DMS79 treated with DMSO at 0.1 percent for 48 hours (cell line): ENCODE measurements at places on chromosomes 2 and 18.

- no peak for DNase-seq
Measured at GRCh38 chr2:171307560-171307959, 126.2 kb downstream of the METTL8 start.

GRCh38 chr2:182585001-182585400 lies 131.1 kb upstream of the DNAJC10 start:
- DNase-seq, result no peak

DNA sequence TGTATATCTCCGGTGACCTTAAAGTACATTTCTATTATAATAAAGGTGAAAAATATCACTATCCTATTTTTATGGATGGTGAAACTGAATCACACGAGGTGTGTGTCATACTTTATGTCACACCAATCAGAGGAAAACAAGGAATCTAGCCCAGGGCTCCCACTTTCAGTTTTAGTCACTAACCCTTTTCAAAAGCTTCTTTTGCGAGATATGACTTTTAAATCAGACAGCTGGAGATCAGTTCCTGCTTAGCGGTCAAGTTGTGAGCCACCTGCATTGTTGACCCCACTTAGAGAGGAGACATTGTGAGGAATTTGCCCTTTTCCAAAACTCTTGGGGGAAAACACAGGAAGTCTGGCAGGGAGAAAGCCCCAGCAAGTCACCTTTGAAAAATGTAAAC lies 70.5 kb downstream of the CPS1 start:
- DNase-seq, result no peak

DNA sequence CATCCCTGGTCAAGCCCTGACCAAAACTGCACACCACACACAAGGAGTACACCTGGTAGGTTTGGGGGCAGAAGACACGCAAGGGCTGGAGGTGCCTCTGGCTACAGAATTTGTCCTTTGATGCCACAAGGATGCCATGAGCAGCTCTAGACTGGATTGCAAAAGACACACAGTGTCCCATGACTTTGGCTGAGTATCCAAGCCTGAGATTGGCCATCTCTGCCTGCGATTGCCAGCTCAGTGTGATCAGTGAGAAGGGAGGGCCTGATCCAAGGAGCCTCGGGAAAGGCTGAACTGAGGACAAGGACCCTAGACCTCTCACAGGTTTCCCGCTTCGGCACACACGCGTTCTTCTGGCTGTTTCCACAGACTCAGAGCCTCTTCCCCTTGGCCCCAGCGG lies 60.0 kb upstream of the FOSL2 start:
- DNase-seq, result no peak

- DNase-seq, result no peak
Measured at GRCh38 chr2:10078704-10079265, 1.4 kb downstream of the CYS1 start.

DNA sequence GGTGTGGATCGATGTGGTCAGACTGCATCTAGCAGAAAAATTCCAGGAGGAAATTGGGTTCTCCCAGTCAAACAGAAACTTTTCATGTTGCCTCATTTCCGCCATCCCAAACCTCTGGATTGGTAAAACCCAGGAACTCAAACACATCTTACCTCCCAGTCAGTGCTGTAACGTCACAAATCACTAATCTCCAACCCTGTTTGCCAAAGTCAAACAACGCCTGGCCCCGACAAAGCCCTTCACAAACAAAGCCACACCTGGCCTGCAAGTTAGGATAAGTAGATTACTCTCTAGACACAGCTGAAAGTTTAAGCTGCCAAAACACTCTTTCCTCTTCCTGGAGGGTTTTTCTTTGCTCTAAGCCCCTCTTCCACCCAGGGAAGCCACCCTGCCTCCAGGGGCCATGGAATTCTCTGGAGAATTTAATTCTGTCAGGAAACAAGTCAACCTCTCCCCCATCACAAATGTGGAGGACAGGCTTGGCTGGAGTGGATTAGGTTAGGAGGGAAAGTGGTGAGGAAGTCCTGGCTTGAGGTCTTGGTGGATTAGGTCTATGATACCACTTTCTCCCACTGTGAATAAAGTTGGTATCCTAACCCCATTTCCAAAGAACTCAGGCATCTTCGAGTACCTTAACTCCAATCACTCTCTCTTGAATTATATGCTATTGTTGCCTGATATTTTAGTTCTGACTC lies 86.7 kb downstream of the LYPD6B start:
- DNase-seq, result no peak
